ENCODE measurements at places on chromosomes 3 and 15.

GRCh38 chr15:37771465-37771864 is 163.0 kb upstream of the TMCO5A start:
- no peak for DNase-seq

DNA sequence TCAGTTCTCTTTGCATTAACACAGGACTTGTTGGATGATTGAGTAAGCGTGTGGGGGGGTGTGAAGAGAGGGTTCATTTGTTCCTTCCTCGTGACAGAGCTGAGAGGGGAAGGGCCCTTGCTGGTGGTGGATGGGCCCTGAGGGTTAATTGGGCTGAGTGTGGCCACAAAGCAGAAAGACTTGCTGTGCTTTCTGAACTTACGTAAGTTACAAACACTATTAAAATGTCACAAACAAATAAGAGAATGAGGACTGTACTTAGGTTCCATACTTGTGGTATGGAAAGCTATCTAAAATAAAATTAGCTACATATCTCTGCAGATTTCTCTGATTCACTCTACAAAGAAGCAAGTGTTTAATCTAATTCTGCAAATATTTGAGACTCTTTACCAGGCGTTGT is 231.3 kb downstream of the LPP start:
- no peak for DNase-seq

DNA sequence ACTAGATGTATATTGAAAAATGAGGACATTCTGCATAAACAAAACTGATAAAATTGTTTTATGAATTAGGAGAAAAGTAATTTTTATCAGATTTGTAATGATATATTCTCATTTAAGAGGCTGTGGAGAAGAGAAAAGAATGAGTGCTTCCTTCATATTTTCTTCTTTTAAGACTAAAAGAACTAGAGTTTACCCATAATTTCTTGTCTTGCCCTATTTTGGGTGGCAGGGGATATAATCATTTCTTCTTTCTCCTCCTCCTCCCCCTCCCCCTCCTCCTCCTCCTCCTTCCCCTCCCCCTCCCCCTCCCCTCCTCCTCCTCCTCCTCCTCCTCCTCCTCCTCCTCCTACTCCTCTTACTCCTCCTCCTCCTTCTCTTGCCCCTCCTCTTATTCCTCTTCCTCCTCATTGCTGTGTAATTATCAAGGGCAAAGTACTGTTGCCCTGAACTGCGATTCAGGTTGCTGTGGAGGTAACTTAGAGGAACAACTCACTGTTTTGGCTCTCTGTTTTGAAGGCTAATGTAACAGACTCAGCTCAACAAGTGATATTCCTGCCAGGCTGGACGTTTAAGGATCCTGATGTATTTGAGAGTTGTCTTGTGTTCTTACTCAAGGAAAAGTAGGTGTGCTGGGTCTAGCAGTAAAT is 555.4 kb downstream of the AGBL1 start:
- DNase-seq, result no peak

- DNase-seq, result no peak
Observed at GRCh38 chr15:41203395-41203794, 27.2 kb downstream of the EXD1 start.

- DNase-seq, result no peak
Observed at GRCh38 chr3:19950316-19950715, 3.4 kb downstream of the RAB5A start.

GRCh38 chr3:46080124-46080968 is 53.1 kb upstream of the XCR1 start:
- DNase-seq, result no peak

Data from activated CD4-positive, alpha-beta T cell treated with anti-CD3 and anti-CD28 coated beads for 24 hours (primary cell).